ENCODE measurements at places on chromosomes 12 and 14.

DNA sequence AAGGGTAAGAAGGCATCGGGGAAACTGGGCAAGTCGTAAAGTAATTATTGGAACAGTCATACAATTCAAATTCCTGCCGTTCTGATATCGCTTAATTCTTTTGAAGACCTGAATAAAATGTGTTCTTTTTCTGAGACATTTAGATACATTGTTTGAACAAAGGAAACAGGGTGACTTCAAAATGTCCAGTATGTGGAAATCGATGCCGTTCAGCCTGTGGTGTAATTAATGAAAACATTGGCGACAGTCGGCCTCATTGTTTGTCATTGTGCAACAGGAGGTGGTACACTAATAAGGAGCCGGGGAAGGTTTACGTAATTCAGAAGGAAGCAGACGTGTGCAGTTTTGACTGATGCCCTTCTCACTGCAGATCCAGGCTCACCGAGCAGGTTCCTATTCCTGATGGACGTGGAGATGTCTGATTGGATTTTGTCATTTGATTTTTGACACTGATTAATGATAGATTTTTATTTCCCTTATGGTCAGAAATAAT is 92.7 kb downstream of the BORCS5 start:
- H3K4me3 ChIP-seq: no peak overlapping the region
- H3K27me3 ChIP-seq: no peaks in the 10 kb centered on the region
- H3K4me1 ChIP-seq: no peaks in the 10 kb centered on the region
- no peaks in the 10 kb centered on the region for H3K36me3 ChIP-seq
- no peak for DNase-seq

DNA sequence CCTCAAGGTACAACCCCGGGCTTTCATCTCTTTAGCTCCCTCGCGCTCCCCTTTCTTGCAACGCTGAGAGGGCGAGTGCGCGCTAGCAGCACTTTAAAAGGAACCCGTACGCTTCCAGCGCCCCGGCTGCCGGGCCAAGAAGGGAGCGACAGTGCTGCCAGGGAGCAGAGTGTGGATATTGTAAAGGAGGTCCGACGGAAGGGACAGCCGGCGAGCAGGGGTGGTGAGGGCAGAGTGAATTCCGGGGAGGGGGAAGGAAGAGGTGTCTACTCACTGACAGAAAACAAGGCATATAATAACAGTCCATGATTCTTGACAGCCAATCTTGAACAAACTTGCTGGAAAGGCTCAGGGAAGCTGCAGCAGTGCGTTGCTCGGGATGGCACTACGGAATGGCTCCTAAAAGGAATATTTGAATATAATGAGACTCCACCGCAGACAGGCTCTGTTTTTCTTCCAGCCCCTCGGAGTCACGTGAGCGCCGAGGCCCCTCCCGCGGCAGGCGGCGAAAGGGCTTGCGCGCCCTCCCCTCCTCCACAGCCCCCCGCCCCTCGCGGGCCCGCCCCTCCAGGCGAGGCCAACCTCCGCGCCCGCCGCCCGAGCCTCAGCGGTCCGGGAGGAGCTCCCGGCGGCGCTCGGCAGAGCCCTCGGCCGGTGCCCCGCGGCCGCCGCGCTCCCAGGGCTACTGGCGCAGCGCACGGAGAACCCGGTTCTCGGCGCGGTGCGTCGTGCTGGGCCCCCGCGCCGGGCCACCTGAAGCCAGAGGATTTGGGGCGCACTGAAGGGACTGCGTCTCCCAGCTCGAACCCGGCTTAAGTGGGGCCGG is 3.4 kb downstream of the BMP4 start:
- H3K4me3 ChIP-seq: peak overlapping the region; percentile 84
- H3K27ac ChIP-seq: peak overlapping the region; percentile 98
- no peak for DNase-seq
- H3K36me3 ChIP-seq: peaks cover 38% of the 10 kb centered on the region
- H3K4me1 ChIP-seq: peaks cover 52% of the 10 kb centered on the region
- no peaks in the 10 kb centered on the region for H3K27me3 ChIP-seq

DNA sequence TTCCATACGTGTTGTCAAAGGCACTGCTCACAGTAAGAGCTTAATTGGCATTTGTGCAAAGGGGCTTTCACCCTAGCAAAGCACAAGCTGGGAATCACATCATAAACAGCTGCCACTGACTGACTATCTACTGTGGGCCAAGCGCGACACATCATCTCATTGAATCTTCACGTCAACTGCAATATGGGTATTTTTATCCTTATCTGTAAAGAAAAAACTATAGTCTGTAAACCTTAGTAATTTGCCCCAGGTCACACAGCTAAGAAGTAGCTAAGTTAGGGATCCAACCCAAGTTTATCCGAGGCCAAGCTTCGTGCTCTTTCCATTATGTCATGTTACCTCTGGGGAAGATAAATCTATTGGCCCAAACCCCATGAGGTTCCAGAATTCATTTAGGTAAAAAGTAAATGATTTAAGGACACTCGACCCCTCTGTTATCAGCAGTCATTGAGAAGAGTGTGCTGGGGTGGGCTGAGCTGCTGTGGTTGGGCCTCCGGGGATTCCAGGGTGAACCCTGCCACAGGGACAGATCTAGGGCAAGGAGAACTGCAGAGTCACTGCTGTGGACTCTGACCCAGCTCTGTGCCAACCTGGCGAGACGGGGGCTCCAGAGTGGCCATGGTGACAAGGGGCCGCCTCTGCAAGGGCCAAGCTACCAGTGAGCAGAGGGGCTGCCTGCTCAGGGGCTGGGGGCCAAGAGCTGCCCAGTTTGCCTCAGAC is 27.6 kb downstream of the NCKAP5L start:
- DNase-seq: no peak
- no peaks in the 10 kb centered on the region for H3K4me1 ChIP-seq
- no peaks in the 10 kb centered on the region for H3K36me3 ChIP-seq
- no peaks in the 10 kb centered on the region for H3K27me3 ChIP-seq
- H3K27ac ChIP-seq: no peak overlapping the region

DNA sequence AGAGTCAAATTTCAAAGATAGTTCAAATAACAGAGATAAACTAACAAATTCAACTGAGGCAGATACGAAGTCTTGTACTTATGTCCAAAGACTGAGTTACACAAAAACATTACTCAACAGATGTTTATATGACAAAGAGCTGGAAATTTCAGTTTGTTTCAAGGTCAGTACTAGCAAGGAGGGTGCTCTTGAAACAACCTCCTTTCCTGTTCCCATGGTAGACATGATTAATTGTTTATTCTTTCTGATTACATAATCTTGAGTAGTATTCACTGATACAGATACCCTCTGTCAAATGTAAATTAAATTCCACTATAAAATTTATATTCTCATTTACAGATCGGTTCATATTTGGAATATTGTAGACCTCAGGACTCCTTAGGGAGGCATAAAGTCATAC is 23.4 kb downstream of the TSPAN8 start:
- no peak overlapping the region for H3K27ac ChIP-seq
- DNase-seq: no peak
- no peaks in the 10 kb centered on the region for H3K27me3 ChIP-seq

DNA sequence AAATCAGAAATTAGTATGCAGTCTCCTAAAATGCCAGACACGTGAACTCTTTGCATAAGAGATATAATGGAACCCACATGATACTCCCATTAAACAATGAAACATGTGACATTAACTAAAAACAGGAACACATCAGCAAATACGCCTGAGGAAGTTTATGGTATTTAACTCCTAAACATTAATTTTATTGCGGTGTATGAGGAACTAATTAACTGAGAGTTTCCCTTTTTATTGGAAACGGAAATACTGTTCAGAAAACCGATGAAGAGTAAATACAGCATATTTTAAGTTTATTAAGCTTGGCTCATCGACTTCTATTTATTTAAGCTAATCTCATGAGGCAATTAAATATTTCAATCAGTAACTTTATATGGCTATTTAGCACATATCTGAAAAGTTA is 290.3 kb downstream of the SOX5 start:
- no peak overlapping the region for H3K4me3 ChIP-seq
- DNase-seq: no peak
- H3K36me3 ChIP-seq: no peaks in the 10 kb centered on the region

GRCh38 chr14:53358166-53358565 is 205.0 kb upstream of the DDHD1 start:
- H3K27me3 ChIP-seq: no peaks in the 10 kb centered on the region
- no peak for DNase-seq

DNA sequence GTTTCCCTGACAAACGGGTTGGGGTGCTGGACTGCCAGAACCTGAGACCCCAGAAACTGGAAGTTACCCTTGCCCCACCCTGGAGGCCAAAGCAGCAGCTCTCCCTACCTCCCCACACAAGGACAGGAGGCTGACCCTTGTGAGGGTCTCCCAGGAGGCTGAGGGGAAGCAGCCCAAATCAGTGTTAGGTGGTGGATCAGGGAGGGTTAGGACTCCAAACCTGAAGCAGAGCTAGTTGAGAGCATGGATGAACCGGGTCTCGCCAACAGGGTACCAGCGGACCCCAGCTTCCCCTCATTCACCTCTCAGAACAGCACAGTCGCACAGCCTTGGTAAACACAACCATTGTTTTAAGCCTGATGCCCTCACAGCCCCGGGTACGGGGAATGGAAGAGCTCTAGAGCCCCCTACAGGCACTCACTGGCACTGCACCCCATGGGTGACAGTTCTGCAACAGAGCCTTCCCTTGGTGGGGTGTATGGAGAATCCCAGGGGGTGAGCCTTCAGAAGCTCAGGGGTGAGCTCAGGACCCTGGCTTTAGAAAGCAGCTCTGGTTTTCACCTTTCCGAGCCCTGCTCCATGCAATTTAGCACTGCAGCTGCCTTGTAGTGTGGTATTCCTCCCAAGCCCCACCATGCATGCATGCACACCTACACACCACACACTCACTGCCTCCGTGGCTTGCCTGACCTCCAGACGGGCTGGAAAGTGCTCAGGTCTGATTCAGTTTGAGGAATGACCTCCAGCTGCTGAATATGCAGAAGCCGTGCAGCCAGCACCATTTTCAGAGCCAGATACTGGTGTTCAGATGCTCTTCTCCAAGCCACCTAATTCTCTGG is 11.2 kb downstream of the ESRRB start:
- no peak overlapping the region for H3K4me3 ChIP-seq
- H3K27me3 ChIP-seq: peaks cover 39% of the 10 kb centered on the region
- no peaks in the 10 kb centered on the region for H3K36me3 ChIP-seq
- H3K27ac ChIP-seq: no peak overlapping the region
- peaks cover 3% of the 10 kb centered on the region for H3K4me1 ChIP-seq
- DNase-seq: peak; percentile 37

GRCh38 chr12:5458229-5459050 is 26.5 kb downstream of the NTF3 start:
- H3K36me3 ChIP-seq: no peaks in the 10 kb centered on the region
- no peak overlapping the region for H3K27ac ChIP-seq
- no peak overlapping the region for H3K4me3 ChIP-seq

GRCh38 chr12:24760162-24760561 is 188.7 kb downstream of the BCAT1 start:
- H3K27me3 ChIP-seq: peaks cover 6% of the 10 kb centered on the region
- no peak overlapping the region for H3K4me3 ChIP-seq
- no peaks in the 10 kb centered on the region for H3K36me3 ChIP-seq
- no peaks in the 10 kb centered on the region for H3K4me1 ChIP-seq

DNA sequence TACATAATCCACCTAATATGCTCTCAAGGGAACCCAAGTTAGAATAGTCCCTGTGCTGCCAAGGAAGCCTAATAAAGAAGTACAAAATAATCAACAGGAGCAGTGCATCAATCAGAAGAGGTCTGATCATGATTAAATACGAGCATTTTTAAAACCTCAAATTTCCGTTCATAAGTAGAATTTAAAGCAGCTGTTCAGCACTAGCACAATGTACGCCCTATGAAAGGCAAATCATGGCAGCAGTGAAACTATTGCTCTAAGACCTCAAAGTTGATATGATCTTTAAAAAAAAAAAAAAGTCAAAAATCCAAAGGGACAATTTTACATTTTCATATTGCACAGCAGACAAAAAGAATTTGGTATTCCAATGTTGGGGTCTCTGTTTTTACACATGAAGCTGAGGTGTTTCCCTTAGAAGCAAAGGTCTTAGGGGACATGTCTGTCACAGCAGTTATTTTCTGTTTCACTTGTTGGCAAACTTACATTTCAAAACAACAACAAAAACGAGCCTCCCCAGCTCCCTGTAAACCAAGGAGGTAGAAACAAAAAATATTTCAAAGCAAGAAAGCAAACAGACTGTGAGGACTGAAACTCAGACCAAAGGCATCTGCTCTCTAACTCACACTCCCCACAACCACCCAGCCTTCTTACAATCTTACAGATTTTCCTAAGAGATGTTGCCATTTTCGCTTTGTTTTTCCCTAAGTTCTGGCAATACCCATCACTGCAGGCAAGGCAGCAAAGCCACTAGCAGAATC is 28.2 kb downstream of the SOX5 start:
- no peaks in the 10 kb centered on the region for H3K4me1 ChIP-seq
- no peak overlapping the region for H3K27ac ChIP-seq
- DNase-seq: no peak
- H3K4me3 ChIP-seq: no peak overlapping the region

DNA sequence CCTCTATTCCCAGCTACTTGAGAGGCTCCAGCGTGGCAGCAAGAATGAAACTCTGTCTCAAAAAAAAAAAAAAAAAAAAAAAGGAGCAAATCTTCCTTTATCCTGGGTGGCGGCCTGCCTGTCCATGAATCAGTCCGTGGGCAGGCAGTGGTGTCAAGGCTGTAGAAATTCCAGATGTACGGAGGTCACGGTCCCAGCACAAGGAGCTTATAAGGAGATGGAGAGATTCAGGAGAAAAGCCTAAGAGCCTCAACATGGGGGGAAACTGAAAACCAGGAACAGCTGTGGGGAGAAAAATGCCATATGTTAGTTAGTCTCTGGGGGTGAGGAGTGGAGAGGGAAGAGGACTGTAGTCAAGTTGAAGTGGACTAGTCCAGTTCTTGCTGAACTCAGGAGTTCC is 130.5 kb upstream of the CRY1 start:
- DNase-seq: no peak
- peaks cover 11% of the 10 kb centered on the region for H3K4me1 ChIP-seq
- no peaks in the 10 kb centered on the region for H3K27me3 ChIP-seq
- no peaks in the 10 kb centered on the region for H3K36me3 ChIP-seq

- H3K27ac ChIP-seq: no peak overlapping the region
- H3K27me3 ChIP-seq: no peaks in the 10 kb centered on the region
- no peak overlapping the region for H3K4me3 ChIP-seq
Observed at GRCh38 chr14:39827901-39828655, 395.8 kb upstream of the FBXO33 start.

GRCh38 chr12:104354868-104355570 is 51.5 kb downstream of the EID3 start:
- no peak for DNase-seq
- H3K4me3 ChIP-seq: no peak overlapping the region
- peaks cover 10% of the 10 kb centered on the region for H3K36me3 ChIP-seq
- no peaks in the 10 kb centered on the region for H3K4me1 ChIP-seq
- no peak overlapping the region for H3K27ac ChIP-seq

GRCh38 chr12:109114644-109115043 is 1.7 kb upstream of the ACACB start:
- H3K4me3 ChIP-seq: no peak overlapping the region
- H3K36me3 ChIP-seq: no peaks in the 10 kb centered on the region
- H3K4me1 ChIP-seq: no peaks in the 10 kb centered on the region
- no peaks in the 10 kb centered on the region for H3K27me3 ChIP-seq

DNA sequence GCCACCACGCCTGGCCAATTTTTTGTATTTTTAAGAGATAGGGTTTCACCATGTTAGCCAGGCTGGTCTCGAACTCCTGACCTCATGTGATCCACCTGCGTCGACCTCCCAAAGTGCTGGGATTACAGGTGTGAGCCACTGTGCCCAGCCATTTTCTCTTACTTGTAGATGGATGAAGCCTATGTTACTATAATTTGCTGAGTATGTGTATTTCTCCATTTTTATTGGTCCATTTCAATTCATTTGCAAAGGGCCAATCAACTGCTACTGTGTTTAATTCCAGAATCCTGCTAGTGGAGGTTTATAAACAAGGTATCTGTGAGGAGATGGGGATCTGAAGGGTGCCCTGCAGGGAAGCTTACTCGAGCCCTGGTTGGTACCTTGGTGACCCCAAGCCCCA is 101.7 kb upstream of the MAX start:
- no peaks in the 10 kb centered on the region for H3K4me1 ChIP-seq
- H3K36me3 ChIP-seq: no peaks in the 10 kb centered on the region
- DNase-seq: no peak
